ENCODE measurements at places on chromosomes 7 and 10.

GRCh38 chr10:101139421-101139911 lies 8.4 kb downstream of the TLX1 start:
- DNase-seq = no peak

- no peak for DNase-seq
These were observed 31.9 kb upstream of the GUSB start for GRCh38 chr7:66013938-66014337.

DNA sequence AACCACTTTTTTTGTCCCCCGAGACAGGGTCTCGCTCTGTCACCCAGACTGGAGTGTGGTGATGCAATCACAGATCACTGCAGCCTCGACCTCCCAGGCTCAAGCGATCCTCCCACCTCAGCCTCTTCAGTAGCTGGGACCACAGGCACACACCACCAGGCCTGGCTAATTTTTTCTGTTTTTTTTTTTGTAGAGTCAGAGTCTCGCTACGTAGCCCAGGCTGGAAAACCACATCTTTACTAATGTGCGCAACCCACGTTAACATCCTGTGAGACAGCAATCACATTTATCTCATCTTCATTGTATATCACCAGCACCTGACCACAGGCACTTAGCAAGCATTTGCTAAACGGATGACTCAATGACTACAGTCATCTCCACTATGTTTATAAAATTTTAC lies 77.8 kb upstream of the ATP6V0A4 start:
- DNase-seq = no peak

DNA sequence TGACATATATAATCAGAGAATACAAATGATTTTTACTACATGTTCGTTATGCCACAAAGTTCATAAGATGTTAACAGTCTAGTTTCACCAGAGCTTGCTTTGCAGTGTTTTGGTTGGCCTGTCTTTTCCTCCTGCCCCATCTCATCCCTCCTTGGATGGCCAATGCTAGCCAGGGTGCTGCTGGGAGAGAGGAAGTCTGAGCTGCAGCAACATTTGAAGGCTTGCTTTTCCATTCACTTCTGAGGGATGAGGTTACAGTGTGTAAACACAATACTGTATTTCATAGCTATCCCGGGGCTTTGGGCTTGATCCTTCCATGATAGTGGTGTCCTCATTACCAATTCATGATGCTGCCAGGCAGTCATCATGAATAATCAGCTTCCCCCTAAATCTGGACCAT lies 170.5 kb downstream of the RAB11FIP2 start:
- no peak for DNase-seq

- no peak for DNase-seq
These were observed 280 bp downstream of the DNAAF5 start for GRCh38 chr7:726854-727103.

- DNase-seq = no peak
These were observed 2.8 kb upstream of the BCL7B start for GRCh38 chr7:73560109-73560835.

All from right renal cortex interstitium (tissue), 3 donors.